ENCODE measurements at places on chromosomes 12 and 14.

GRCh38 chr12:61254225-61254624 lies 1006.0 kb upstream of the USP15 start:
- DNase-seq: no peak

GRCh38 chr14:39302124-39302810 lies 68.6 kb downstream of the MIA2 start:
- DNase-seq: no peak

DNA sequence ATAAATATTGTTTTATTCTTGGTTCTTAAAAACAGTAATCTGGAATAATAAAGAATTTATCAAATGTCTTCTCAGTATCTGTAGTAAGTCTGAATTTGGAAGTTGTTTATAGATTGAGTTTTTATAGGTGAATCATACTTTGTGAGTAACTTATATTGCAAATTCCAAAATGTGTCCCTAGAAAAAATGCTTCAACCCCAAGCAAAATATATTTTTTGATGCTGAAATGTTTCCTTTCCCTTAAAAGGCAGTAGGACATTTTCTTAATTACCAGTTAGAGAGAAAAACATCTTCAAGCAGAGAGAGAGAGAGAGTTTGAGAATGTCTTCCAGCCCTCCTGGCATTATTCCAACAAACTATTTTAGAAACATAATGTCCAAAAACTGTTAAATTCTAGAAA lies 37.9 kb downstream of the PELI2 start:
- DNase-seq: no peak

DNA sequence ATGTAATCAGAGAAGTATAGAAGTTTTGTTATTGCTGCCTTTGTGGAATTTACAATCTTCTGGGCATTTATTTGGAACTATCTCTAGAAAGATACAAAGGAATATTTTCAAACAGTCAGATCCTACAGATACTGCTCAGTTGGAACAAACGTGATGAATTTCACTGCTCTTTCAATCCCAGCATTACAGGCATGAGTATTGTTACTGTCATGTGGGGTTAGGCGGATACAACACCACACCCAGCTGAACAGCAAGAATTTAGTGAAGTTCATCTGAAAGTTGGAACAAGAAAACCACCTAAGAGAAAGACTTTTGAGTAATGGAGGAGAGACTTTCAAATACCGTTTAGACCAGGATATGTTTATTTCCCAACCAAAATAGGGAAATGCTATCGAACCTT lies 123.3 kb upstream of the PLXNC1 start:
- DNase-seq: no peak

- no peak for DNase-seq
Observed at GRCh38 chr14:101090976-101091375, 187.5 kb upstream of the RTL1 start.

- no peak for DNase-seq
Observed at GRCh38 chr12:997505-997904, 6.5 kb downstream of the ERC1 start.

- no peak for DNase-seq
Observed at GRCh38 chr14:99586054-99586760, 17.8 kb downstream of the CCDC85C start.

DNA sequence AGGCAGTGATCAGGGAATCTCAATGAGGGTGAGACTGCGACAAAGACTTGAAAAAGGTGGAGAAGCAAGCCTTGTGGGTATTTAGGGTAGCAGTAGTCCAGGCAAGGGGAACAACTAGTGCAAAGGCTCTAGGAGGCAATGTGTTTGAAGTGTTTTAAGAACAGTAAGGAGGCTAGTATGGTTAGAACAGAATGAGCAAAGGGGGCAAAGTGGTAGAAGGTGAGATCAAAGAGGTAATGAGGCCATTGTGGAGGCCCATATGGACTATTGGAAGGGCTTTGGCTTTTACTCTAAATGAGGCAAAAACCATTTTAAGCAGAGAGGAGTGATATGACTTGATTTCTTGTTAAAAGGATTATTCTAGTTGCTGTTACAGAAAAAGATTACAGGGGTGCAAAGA lies 16.8 kb downstream of the HIF1A start:
- DNase-seq: no peak

DNA sequence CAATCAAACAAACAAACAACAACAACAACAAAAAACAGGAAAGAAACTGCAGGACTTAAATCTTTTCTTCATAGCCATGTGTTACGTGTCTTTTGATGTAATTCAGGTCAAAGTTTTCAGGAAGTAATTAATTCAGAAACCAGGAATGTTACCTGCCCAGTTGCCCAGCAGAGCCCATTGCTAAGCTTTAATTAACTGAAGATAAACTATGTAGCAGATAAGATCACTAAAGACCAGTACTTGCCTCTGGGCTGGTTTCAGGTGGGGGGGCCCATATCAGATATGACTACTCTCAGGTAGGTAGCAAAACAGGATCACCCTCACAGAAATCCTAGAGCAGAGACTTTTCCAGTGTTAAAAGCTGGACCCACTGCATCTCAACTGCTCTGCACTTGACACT lies 69.2 kb downstream of the LIN7A start:
- DNase-seq: no peak

DNA sequence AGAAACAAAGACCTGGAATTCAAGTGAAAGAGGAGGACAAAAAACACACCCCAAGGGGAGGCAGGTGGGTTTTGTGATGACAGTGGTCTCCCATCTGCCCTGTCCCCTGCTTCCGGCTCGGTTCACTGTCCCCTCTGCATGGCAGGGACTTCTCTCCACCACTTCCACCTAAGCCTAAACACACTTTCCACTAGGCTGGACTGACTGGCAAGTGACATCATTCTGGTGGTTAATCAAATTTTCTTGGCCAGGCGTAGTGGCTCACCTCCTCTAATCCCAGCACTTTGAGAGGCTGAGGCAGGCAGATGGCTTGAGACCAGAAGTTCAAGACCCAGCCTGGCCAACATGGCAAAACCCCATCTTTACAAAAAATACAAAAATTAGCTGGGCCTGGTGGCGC lies 11.9 kb downstream of the PLEKHG6 start:
- no peak for DNase-seq

GRCh38 chr14:89196545-89196944 lies 220.5 kb downstream of the FOXN3 start:
- no peak for DNase-seq

DNA sequence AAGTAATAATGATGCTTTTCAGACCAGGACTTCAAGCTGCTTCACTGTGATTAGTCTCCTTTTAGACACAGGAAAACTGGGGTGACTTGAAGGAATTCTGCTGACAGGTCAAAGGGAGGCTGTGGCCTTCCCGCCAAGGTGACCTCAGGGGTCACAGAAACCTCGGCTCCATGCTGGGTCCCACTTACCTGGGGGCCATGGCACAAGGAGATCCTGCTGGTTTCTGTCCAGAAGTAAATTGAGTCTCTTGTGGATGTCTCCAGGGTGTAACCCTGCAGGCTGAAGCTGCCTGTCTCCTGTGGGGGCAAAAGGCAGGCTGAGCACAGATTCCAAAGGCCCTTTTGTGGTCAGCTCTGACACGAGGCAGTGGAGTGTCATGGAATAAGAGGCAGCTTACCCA lies 138.7 kb upstream of the MED13L start:
- DNase-seq: no peak

- no peak for DNase-seq
Observed at GRCh38 chr14:21072031-21072473, 1.9 kb downstream of the ARHGEF40 start.

DNA sequence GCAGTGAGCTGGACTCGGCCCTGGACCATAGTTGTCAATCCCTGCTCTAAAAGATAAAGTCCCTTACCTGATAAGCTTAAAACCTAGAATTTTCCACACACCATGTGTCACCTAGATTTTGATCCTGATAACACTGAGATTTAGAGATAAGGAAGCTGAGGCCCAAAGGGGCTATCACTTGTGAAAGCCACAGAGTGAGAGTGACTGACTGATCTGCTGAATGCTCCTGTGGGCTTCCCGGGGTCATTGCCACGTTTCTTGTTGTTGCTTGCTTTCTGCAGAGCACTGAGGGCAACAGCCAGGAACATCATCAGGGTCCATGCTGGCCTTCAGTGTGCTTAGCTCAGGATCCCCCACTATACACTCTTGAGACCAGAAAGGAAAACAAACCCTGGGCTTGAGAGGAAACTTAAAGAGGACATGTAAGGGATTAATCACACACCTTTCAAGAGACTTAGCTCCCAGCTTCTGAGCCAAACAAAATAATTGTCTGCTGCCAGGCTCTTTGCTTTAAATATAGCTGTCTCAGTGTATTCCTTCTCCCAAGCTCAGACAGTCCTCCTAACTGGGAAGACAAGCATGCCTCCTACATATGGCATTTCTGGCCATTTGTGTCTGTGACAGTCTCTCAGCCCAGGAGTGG lies 82.6 kb upstream of the ARHGAP5 start:
- DNase-seq: no peak

DNA sequence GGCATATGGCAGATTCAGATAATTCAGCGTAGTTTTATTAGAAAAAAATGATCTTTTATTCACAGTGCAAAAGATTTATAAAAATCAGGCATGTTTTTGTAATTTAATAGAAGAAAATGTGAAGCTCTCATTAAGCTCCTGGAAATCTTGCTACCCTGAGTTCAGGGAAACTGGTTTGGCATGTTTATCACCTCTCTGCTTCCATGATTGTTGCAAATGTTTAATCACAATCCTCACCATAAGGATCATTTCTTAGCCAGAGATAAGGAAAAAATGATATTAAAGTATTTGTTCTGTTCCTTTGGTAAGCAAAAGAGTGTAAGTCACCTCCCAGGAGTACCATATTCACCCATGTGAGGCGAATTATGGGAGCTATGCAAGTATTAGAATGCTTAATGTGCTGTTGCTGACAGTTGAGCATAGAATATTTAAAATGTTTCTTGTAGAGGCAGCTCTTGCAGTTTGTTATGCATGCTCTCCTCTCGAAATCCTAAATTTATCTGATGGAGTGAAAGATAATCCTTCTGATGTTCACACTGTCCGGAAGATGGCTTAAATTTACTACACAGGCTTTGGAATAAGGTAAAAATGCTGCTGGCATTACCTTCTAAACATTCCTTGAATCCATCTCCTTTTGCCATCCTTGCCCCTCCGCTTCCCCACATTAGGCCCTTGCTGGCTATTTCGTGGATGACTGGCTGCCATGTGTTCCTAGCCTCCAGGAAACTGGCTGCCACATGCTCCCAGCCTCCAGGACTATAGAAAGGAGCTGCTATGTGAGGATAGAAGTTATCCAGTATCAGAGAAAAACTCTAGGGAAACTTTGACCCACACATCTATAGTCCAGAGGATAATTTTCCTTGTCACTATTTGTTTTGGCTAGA lies 115.8 kb upstream of the CCDC198 start:
- DNase-seq: no peak

- DNase-seq: no peak
Observed at GRCh38 chr12:52390739-52391617, 5.5 kb upstream of the KRT84 start.

- DNase-seq: no peak
Observed at GRCh38 chr12:48972952-48973483, 1.5 kb upstream of the WNT10B start.

GRCh38 chr12:119168721-119169120 lies 10.0 kb upstream of the HSPB8 start:
- DNase-seq: no peak

DNA sequence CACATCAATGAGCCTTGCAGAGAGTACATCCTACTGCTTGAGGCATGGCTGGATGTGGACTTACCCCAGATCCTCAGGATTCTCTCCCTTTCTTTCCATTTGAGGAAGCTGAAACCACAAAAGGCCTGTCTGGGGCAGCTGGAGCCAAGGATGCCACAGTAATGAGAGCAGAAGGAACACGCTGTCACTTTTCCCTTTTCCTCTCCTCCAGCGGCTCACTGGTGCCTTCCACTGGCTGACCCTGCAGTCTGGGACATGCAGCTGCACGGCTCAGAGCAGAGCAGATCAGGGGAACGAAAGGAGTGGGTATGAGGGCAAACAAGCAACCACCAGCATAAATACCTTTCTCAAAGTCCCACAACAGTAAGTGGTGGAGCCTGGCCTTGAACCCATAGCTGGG lies 78.2 kb downstream of the GAS2L3 start:
- no peak for DNase-seq

GRCh38 chr14:51908086-51908485 lies 47.7 kb downstream of the GNG2 start:
- no peak for DNase-seq

- DNase-seq: no peak
Observed at GRCh38 chr12:117563706-117564105, 202.3 kb upstream of the NOS1 start.

DNA sequence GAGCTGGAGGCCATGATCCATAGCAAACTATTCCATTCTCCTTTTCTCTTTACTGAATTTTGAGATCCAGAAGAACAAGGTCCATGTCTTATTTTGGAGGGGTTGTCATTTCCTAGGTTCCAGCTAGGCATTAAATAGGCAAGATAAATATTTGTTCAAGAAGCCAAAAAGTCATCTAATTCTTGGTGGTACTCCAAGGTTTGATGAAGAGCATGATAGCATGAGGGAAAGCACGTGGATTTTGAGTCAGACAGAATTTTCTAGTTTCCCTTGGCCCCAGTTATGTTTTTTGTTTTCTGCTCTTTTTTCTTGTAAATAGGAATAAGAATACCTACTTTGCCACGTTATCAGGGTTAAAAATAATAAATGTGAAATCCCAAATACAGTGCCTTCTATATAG lies 25.5 kb upstream of the FRMD6 start:
- no peak for DNase-seq

- DNase-seq: no peak
Observed at GRCh38 chr14:38255673-38256532, at the start of gene CLEC14A. Gene CLEC14A, minus strand, starts transcription at chr14:38256093. Its CDS starts 71 bp downstream, at chr14:38256022.

DNA sequence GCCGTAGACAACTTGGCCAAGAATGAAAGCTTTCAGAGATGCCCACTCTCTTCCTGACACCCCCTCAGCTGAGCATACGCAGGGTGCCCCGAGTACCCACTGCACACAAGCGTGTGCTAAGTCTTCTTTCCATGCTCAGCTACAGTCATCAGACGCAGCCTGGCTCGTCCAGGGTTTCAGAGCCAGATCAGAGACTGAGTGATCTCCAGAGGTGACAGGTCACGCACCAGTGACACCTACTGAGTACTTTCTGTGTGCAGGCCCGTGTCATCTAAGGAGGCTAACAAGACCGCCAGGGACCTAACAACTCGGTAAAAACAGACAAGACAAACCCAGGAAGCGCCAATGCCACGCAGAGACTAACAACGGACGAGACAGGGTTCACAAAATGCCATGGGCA lies 25.1 kb downstream of the STX2 start:
- DNase-seq: no peak

GRCh38 chr14:96515731-96516130 lies 13.5 kb downstream of the PAPOLA start:
- DNase-seq: no peak

DNA sequence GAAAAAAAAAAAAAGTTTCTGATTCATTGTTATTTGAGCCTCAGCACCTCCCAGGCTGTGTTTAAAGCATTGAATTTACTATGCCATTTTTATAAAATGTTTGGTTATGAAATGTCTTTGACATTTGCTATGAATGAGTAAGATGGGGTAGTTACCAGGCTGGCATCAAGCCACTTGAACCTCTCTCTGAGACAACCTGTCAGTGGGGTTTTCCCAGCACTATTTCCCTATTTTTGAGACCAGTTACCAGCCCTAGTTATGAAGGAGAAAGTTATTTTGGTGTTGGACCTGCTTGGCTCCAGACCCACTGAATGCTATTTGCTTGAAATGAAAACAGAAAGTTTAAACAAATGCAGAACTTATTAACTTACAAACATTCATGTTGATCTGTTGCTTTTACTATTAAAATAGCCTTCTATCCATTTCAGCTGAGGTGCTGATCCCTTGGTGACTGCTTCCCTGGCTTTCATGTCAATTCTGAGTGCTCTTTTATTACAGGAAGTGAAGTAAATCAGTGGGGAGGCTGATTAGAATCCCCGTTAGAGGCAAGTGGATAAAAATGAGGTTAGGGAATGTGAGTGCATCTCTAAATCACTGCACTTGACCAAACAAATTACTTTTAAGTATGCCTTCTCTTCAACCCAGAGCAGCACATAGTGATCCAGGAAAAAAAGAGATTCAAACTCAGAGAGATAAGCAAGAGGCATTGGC lies 37.8 kb downstream of the LLPH start:
- DNase-seq: no peak

All from C1 segment of cervical spinal cord (tissue), 14 donors.